ENCODE measurements at places on chromosomes 7 and 10.
A peak's percentile ranks its signal among the peaks of the same experiment; 100 is the strongest.

- DNase-seq: no peak
These were observed 819 bp downstream of the POLD2 start for GRCh38 chr7:44122529-44122928.

DNA sequence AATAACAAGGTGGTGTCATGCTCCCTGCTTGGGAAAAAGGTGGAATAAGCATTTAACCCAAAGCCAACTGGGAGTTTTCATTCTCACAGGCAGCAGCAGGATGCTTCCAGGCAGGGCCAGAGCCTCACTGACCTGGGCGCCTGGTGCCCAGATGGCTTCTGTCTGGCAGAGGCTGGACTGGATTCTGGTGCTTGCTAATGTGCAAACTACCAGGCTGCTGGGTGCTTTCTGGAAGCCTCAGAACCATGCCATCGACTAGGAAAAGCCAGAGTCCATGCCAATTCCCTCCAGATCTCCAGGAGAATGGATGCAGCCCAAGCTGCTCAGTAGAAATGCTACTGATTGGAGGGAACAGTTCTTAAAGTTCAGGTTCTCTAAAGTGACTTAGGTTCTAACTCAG is 36.2 kb downstream of the VIPR2 start:
- DNase-seq: no peak

DNA sequence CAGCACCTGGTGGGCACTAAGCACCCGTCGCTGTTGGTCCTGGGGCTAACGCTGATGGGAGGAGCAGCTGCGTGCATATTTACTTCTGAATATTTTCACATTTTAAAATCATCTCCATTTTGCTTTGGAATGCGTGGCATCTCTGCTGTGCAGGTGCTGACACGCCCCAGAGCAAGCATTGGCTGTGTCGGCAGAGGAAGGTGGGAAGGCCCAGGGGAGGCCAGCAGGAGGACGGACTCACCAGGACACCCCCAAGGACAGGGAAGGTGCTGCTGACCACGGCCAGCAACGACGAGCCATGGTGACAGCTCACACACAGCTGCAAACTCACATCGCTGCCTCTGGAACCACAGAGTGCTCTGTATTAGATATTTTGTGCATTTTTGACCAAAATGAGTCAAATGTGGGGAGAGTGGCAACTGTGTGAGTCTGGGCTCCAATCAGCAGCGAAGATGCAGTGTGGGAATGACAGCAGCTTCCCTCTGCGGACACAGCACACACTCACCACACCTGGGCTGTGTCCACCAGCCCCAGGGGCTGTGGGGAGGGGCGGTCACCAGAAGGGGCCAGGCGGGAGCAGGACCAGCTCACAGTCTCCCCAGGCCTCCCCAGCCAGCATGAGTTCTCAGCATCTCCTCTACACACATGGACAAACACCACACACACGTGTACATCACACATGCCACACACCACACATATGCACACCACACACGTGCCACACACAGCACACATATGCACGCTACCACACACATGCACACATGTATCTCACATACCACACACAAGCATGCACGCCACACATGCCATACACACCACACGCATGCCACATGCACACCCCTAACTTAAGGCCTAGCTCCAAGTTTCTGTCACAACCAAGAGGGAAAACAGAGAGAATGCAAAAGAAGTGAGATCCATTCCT is 58.2 kb downstream of the PTPRN2 start:
- no peak for DNase-seq

DNA sequence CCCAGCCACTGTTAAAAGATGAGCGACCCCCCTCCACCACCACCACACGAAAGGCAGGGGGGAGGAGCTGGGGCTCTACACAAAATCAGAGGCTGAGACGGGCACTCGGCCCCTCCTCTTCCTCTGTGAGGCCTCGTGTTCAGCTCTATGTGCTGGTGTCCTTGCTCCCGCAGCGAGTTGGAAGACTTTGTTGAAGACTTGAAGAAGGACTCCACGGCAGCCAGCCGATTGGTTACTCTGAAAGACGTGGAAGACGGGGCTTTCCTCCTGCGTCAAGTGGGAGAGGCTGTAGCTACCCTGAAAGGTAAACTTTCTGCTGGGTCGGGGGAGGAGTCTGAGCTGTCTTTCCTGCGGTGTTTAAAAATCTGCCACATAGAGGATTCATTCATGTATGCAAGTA is 203.7 kb downstream of the ARHGAP21 start:
- DNase-seq: peak; percentile 23

DNA sequence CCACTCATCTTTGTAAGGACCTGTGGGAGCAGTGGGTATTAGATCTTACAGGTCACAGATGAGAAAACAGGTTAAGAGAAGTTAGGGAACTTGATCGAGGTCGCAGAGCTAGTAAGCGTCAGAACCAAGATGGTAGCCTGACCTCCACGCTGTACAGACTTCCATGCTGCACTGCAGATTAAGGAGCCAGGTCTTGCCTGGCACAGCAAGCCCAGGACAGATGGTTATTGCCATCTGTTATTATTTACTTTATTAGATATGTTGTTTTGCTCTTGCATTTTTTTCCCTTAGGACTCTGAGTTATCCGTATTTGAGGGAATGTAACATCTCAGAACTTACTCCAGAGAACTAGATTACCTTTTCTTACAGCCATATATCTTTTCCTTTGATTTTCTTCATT is 147.2 kb downstream of the NSUN6 start:
- no peak for DNase-seq

DNA sequence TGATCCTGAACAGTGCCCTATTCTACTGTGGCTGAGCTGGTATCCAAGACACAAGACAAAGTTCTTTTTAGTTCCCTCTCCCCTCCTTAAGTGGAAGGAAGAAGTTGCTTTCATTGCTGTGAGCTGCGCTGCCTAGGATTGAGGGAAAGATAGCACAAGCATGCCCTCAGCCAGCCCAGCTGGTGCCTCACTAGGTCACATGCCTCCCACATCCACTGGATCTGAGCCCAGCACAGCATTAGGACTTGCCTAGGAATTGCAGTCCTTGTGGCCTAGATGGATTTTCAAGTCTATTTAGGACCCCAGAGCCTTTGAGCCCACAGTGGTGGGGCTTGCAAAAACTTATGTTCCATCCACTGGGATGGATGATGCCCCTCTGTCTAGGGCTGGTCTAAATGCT is 214.2 kb downstream of the ZNF248 start:
- no peak for DNase-seq

DNA sequence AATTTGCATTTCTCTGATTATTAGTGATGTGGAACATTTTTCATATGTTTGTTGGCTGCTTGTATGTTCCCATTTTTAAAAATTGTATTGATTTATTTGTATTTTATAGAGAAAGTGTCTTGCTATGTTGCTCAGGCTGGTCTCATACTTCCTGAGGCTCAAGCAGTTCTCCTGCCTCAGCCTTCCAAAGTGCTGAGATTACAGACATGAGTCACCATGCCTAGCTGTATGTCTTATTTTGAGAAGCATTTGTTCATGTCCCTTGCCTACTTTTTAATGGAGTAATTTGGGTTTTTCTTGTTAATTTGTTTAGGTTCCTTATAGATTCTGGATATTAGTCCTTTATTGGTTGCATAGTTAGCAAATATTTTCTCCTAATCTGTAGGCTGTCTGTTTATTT is 214.2 kb upstream of the KAT6B start:
- DNase-seq: no peak

DNA sequence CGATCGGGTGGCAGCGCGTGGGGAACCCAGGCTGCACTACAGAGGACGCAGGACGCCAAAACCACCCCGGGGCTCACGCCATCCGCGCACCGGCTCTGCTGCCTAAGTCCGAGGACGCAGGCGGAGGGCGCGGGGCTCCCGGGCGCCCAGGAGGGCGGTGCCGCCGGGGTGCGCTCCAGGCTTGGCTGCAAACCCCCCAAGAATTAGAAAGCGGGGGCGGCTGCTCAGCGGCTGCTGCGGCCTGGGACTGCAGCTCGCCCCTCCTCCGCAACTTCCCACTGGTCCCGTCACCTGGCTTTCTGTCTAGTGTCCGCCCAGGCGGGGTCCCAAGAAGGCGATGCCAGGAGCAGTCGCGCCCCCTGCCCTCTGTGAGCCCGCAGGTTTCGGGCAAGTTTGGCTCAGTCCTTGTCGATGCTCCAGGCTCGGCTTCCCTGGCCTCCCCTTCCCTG is 1.7 kb upstream of the POU6F2 start:
- peak; percentile 31 for DNase-seq

- no peak for DNase-seq
These were observed 3.9 kb upstream of the BLVRA start for GRCh38 chr7:43754596-43754995.

GRCh38 chr10:63665670-63666134 is 144.5 kb downstream of the REEP3 start:
- DNase-seq: no peak

GRCh38 chr10:120282846-120283492 is 174.1 kb upstream of the PLPP4 start:
- DNase-seq: no peak

GRCh38 chr7:74606909-74607510 is 50.5 kb upstream of the GTF2I start:
- DNase-seq: peak; percentile 26

GRCh38 chr7:141872931-141873330 is 31.6 kb upstream of the PRSS37 start:
- DNase-seq: no peak

GRCh38 chr7:35450456-35451214 is 196.7 kb upstream of the TBX20 start:
- no peak for DNase-seq

DNA sequence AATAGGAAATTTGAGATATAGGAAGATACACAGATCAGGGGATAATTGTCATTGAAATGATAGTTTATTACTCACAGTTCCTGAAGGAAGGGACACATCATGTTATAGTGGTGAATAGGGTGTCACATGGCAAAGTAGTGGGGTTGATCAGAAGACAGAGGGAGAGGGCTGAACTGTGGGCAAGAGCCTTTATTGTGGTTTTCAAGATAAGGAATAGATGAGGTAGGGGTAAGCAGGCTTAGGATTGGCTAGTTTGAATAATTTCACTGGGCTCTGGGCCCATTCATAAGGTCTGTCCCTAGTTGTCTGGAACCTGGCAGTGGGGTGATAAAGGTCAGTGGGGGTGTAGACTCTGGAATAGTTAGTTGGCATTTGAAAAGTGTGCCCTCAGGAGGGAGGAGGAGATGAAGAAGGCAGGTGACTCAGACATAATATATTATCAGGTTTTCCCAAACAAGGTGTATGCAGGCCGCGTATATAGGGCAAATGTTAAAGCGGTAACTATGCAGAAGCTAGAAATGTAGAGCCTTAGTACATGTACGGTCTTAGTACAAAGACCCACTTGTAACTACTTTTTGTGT is 18.5 kb downstream of the FGL2 start:
- no peak for DNase-seq

DNA sequence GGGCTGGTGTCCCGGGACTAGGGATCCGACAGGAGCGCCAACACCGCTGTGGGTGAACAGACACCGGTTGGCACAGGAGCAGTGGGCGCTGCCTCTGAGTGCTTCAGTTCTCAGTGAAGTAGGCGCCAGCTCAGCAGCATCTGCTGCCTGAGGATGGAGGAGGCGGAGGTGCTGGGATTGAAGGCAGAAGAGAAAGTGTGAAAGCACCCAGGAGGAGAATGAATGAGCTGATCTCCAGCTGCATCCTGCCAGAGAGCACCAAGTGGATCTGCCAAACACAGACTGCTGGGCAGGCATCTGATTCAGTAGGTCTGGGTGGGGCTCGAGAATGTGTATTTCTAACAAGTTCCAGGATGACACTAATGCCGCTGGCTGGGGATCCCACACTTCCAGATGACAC is 74.5 kb downstream of the LANCL2 start:
- DNase-seq: no peak

- no peak for DNase-seq
These were observed 328.7 kb downstream of the CXCL12 start for GRCh38 chr10:44056206-44056605.

GRCh38 chr7:51587604-51588003 is 271.0 kb upstream of the COBL start:
- peak; percentile 30 for DNase-seq

- no peak for DNase-seq
These were observed 231.6 kb downstream of the VTI1A start for GRCh38 chr10:112678581-112678980.

DNA sequence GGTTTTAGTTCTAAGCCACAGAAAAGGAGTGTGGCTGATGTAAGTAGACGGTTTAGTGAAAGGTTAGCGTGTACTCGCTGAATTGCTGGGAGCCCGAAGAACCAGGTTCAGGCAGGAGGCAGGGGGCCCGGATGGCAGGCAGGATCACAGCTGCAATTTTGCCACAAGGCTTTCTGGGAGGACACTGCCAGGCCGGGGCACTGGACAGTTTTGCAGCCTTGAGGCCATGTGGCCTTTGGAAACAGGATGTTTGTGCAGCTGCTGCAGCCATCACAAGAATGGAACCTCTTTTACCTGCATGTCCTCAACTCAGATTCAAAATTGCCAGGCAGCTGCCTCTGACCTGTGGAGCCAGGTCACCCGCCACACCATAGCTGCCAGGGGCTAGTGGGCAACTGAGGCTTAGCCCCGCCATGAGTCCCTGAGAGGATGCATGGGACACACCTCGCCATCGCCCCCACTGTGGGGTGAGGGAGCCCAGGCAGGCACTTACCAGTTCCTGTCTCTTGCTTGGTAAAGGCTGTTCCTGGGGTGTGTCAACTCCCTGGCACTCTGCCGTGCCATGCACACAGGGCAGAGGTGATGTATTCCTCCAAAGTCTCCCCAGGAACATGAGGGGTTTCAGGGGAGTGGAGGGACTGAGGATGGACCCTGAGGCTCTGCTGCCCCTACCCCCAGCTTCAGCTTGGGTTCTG is 188.6 kb downstream of the RPS24 start:
- DNase-seq: no peak

DNA sequence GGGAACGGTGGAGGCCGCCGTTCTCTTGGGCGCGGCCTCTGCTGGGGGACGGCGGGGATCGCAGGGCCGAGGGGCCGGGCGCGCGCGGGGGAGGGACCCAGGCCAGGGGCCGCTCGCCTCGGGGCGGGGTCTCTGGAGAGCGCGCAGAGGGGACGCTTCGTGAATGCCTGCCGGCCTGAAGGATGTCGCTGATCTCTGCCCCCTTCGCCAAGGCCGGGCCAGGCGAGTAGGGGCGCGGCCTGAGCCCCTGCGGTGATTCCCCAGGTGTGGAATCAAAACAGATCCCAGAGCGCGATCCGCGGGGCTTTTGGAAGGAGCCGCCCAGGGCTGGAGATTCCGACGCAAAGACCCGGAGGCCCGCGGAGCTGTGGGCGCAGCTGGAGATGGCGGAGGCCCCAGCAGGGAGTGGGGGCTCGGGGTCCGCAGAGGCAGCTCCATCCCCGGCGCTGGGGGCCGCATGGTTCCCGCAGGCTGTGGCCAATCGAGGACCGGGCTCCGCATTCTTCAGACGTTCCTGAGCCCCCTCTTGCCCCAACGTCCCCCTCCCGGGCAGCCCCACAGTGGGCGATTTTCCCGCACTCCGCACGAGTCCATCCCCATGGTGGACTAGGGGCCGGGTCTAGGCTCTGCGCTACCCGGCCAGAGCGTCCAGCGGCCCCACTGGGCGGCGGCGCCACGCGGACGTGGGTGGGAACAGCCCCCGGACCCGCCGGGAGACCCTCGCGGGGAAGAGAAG is 166.0 kb downstream of the ACTR3B start:
- peak; percentile 91 for DNase-seq

GRCh38 chr10:26048756-26049155 is 114.7 kb downstream of the MYO3A start:
- no peak for DNase-seq

Measured in iPS-NIHi11 (cell line).